Activated CD4-positive, alpha-beta T cell treated with anti-CD3 and anti-CD28 coated beads, Interleukin-2, amount 50 U/mL, for 4 hours (primary cell): ENCODE measurements at places on chromosomes 13 and 19.

DNA sequence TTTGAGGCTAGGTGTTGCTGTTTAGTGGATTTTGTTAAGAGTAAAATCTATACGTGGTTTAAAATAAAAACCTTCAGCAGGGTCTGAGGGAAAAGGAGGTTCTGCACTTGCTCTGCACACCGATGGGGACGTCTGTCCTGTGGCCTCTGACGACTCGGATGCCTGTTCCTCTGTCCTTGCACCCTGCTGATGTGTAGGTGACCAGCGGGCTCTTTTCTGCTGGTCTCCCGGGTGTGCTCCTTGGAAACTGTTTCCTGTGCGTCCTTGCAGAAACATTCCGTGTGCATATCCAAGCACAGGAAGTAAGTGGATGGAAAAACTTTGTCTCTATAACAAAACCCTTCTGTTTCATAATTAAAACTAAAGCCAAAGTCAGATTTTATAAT, 3.8 kb downstream of the ATP4B start:
- no peak for DNase-seq

DNA sequence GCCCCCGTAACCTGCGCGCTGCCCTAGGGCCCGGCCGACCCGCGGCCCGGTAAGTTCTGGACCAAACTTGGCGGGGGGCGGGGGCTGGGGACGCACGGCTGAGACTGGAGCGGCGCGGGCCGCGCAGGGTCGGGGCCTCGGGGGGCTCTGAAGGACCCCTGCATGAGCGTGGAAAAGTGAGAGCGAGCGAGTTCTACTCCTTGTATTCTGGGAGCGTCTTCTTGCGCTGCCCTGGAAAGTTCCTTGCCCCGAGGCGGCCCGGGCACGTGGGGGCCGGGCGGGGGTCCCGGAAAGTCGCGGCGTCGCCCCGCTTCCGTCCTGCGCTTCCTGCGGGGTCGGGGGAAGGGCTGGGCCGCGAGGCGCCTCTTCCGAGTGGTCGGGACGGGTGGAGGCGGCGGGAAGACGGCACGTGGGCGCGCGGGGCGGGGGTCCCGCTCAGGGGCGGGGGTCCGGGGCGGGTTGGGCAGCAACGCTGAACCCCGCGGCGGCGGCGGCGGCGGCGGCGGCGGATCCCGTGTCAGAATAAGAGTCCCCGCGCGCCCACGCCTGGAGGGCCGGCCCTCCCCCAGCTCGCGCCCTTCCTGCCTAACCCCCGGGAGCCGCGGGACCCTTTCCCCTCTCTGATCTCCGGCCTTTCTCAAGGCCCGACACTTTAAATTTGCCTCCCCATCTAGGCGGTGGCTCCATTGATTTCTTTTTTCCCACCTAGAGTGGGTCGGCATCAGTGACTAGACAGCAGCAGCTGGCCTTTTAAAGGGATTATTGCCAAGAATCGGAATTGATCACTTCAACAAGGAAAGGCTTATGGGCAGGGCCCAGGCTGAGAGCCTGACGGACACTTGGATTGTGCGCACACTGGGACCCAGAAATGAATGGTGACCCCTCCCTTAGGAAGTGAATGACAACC, 749 bp downstream of the GATAD2A start:
- peak; percentile 57 for DNase-seq

DNA sequence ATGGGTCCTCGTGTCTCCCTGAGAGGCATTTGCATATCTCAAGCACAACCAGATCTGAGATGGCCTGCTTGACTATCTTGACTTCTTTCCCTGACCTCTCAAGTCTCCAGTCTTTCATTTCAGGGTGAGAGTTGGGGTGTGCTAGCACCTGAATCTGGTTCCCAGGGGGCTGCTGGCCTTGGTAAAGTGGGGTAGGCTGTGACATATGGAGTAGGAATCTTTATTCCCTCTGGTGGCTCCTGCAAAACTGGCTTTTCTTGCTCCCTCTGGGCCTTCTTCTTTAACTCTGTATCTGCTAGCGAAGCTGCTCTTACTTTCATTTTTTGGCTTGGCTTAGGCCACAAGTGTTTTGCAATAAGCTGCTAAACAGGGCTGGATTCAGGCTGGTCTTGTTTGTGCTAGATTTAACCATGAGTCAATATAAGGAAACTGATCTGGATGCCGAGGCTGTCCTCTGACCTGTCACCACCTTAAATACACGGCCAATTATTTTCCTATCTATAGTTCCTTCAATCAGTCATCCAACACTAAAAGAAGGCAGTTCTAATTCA, 42.3 kb downstream of the ZNF493 start:
- no peak for DNase-seq

DNA sequence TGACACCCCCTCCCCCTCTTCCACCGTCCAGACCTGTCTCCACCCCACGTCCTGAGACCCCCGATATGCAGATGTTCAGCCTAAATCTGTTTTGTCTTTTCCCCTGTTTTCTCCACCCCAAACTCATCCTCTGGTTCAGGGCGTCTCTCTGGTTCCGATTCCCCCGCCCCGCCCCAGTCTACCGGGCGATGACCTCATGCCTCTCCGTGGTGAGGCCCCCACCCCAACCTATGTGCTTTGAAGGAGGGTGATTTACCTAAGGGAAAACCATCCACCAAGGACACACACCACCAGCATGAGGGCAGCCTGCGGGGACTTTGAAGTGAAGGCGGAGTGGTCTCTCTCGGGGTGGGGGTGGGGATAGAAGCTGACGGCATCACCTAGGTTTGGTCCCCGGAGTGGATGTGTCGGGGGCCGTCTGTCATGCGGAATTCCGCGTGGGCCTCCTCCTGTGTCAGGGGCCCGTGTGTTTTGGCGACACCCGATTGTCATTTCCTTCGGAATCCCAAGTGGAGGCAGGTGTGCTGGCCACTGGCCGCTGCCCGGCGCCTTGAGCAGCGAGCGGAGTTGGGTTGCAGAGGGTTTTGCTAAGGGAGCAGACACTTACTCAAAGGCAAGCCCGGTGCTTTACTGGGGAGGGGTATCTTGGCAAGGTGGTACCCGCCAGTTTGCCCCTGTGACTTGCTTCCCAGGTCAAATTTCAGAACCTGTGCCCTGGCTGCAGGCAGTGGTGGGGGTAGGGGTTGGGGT, 1.4 kb downstream of the FZR1 start:
- peak; percentile 54 for DNase-seq

DNA sequence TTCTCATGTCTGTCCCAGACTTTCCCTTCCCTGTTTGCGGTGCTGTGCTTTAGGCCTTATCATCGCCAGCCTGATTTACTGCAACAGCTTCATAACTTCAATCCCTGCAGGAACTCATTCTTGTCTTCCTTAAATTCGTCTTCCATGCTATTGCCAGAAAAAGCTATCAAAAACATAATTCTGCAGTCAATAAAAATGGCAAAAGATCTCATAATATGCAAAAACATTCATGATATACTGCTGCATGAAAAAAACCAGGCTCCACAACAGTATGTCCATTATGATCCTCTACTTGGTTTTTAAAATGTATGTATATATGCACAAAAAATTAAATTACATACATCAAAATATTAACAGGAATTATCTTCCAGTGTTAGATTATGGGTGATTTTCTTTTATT, 28.4 kb downstream of the TGDS start:
- DNase-seq = no peak

GRCh38 chr13:79880818-79881217, 399.9 kb downstream of the NDFIP2 start:
- no peak for DNase-seq

DNA sequence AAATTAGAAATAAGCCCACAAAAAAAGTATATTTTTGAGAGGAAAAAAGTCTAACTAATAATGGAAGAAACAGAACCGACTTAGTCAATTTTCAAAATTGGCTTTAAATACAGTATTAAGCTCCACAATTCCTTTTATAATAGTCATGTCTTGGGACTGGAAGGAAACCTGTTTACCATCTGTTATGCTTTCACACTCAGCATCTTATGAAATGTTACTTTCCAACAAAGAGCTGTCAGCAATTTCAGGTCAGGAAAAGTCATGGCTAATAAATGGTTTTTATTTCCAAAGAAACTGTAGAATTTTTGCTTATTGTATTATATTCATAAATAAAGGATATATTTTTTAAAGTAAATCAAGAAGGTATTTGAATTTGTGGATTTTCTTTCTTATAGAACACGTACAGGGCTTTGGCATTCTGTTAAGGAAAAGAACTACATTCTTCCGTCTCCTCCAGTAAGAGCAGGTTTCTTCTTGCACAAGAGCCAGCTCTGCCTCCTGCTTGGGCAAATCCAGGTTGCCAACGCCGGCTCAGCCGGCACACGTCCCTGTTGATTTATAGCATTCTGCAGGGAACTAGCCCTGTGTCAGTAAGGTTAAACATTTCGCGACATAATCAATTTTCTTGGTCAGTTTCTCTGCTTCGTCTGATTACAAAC, 52.9 kb upstream of the GPR12 start:
- no peak for DNase-seq

- no peak for DNase-seq
Observed at GRCh38 chr13:33367171-33367895, 81.8 kb upstream of the STARD13 start.

GRCh38 chr13:74922963-74923362, 559.0 kb downstream of the TBC1D4 start:
- DNase-seq = no peak

DNA sequence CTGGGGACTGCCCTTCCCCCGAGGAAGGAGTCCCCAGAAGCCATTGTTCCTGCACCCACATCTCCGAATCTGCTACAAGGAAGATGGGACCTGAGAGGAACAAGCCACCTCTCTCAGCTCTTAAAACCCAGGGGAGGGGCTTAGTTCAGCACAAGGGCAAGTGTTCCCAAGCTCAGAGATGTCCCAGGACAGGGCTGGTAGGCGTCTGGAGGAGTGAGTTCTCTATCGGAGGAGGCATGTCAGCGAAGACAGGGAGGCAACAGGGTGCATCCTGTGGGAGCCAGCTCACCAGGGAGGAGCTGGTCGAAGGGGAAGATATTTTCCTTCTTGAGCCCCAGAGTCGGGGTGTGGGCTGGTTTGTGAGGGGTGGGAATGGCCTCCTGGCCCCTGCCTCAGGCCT, 54.8 kb downstream of the CELF5 start:
- DNase-seq = no peak

DNA sequence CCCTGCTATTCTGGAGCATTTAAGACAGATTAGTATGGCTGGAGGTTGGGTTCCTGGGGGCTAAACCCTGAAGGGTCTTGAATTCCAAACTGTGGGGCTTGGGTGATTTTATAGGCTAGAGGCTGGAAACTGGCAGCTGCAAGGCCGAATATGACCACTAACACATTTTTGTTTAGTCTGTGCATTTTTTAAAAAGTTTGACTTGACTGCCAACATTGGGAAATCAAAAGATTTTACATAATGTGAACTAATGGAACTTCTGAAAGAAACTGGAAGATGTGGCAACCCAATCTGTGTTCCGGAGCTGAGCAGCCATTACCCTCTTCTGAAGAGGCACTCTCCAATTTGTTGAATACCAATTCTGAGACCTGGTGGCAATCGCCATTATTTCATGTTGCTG, 5.1 kb downstream of the ZNF784 start:
- no peak for DNase-seq

- DNase-seq = no peak
Observed at GRCh38 chr19:12759686-12760085, 8.1 kb downstream of the BEST2 start.

GRCh38 chr13:92716749-92717148, 509.9 kb upstream of the GPC6 start:
- no peak for DNase-seq

- no peak for DNase-seq
Observed at GRCh38 chr19:40954573-40954972, 36.5 kb upstream of the CYP2B6 start.

DNA sequence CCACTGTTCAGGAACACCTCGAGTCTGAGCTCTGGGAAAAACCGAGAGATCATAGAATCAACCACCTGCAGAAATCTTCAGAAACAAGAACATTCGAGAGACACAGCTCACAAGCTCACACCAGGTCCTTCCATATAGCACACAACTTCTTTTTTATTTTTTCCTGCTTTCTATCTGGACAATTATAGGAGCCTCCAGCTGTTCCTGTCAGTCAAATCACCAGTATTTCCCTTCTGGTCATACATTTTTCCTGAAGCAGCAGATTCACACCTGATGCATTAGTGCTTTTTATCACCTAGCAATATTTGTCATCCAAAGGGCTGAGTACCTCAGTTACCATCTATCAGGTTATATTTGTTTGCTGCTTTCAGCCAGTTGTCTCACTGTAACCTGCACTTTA, 323.5 kb downstream of the FOXO1 start:
- no peak for DNase-seq

DNA sequence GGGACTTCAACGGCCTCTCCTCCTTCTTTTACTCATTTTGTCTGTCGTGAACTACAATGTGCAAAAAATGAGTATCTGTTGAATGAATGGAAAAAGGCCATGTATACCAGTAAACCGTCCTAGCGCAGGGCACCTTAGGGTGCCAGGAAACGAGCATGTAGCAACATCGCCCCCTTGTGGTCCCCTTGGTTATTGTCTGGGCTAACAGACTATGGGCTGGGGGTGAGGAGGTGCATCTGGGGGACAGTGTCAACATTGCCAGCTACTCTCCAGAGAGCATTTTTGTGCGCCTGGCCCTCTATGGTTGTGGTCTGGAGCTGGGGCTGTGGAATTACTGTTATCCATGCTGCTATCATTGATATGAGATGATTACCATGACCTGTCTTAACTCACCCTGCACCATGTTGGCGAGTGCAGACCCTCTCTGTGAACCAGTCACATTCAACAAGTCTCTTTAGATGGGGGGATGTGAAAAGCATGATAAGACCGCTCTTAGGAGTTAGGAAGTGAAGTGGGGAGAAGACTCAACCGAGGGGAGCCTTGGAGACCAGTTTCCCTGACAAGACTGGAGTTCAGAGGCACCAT, 22.8 kb upstream of the SIGLEC11 start:
- peak; percentile 77 for DNase-seq

DNA sequence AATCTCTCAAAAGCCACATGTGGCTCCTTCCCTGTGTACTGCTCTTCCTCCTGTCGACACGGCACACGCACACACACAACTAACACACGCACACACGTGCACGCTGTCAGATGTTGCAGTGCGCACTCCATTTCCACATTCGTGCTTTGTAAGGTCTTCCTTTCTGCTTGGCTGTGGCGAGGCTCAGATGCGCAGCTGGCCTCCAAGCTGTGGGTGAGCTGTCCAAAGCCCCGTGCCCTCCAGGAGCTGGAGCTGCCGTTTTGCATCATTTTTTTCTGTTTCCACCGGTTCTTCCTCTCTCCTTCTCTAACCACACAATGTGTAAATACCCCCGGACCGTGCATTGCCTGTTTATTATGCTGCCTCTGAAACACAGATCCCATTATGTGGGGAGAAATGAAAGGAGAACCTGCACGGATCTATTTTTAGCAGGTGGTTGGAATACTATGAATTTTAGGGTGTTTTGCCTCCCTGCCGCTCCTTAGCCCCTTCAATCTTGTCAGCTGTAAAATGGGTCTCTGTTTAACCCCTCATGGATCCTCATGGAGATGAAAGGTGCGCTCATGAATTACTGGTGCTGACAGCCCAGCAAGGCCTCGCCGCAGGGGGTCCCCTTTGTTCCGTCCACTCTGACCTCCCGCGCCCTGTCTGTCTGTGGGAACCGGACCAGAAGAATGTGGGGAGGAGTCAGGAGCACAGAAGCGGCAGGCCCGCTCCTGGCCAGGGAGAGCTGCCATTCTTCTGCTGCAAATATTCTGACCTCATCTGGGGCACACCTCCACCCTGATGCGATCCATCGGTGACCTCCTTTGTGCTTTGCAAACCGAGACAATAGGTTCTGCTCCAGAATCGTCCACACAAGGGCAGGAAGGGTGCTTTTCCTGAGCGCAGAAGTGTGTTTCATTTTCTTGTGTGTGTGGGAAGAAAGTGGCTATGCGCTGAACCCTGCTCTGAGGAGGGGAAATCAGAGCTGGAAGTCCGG, 137.7 kb downstream of the SOX1 start:
- DNase-seq = no peak
